Astrocyte of the spinal cord (primary cell): ENCODE measurements at places on chromosomes 7 and 10.

- no peak for DNase-seq
These were observed 368.9 kb downstream of the SORCS1 start for GRCh38 chr10:106795619-106796018.

- peak; percentile 31 for DNase-seq
These were observed 141.0 kb downstream of the AOAH start for GRCh38 chr7:36583318-36583717.

GRCh38 chr10:31099094-31099493, 67.4 kb upstream of the ZNF438 start:
- peak; percentile 62 for DNase-seq

DNA sequence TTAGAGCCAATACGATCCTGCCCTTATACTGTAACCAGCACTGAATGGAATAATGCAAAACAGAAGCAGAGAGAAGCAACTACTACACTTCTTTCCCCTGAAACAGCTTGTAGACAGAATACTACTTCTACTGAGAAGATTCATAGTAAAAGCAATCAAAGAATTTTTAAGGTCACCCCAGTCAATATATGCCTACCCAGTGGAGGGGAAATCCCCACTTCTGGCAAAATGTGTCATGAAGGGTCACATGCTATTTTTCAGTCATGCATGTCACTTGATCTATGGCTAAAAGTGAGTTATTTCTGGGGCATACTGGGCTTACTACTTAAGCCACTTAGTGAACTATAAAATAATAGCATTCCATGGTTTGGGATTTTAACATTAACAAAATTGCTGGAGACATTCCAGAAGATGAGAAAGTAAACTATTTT, 25.6 kb downstream of the IRF5 start:
- no peak for DNase-seq

GRCh38 chr7:98022531-98022930, 32.5 kb upstream of the OCM2 start:
- no peak for DNase-seq

DNA sequence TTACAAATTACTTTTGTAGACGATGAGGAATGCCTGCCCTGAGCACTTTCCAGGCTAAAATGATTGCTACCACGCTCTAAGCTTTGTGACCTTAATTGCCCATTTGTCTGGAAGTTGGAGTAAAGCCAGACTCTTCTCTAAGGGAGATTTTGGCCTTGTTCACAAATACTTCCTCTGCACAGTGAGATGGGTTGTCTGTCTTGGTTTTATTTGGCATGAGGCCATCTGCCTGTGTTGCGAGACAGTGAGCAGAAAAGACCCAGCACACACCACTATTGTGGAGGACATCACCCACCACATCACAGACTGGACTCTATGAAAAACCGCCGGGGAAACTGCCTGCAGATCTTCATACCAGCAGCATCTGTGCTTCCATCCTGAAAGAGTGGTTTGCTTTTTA, 138.4 kb downstream of the BICC1 start:
- peak; percentile 88 for DNase-seq

DNA sequence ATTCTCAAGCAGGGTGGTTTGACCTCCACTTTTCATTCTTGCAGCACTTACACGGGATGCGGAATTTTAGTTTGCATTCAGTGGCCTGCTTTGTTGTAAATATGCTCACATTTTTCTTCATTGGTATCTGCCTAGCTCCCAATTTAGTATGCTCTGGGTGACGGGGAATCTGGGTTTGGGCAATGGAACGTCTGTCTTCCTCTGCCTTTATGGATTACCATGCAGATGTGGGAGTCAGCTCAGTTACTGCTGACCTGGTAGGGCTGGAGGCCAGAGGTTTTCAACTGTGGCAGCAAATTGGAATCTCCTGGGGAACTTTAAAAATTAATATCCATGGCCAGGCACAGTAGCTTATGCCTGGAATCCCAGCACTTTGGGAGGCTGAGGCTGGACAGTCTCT, 161.6 kb downstream of the CAMK1D start:
- no peak for DNase-seq

DNA sequence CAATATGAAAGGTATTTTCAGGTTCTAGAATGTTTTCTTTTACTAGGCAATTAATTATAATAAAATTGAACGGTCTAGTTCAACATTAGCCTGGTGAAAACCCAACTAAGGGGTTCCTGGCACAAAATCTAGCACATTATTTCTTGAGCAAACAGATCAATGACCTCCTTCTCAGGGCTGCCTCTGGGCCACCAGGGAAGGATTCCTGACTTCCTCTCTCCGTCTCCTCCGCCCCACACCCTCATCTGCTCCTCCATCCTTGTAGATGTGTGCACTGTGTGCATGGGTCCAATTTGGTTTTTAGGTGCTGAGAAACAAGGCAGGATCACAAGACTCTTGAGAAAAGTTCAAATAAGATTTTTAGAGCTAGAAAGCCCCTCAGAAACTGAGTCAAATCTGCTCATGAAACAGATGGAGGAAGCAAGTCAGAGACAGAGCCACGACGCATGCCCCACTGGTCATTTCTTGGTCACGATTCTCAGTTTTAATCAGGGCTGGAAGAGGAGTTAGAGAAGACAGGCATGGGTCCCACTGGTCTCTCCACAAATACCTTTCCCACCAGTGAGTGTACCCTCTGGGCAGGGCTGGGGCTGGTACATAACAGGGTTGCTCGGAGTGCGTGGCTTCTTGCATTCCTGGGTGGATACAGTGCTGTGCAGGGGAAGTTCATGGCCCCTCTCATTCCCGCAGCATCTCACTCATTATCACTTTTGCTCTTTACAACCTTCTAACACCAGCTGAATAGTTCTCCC, 3.8 kb downstream of the TRPV6 start:
- DNase-seq, result no peak
